DMS79 (cell line): ENCODE measurements at places on chromosomes 3 and 15.
A peak's percentile ranks its signal among the peaks of the same experiment; 100 is the strongest.

DNA sequence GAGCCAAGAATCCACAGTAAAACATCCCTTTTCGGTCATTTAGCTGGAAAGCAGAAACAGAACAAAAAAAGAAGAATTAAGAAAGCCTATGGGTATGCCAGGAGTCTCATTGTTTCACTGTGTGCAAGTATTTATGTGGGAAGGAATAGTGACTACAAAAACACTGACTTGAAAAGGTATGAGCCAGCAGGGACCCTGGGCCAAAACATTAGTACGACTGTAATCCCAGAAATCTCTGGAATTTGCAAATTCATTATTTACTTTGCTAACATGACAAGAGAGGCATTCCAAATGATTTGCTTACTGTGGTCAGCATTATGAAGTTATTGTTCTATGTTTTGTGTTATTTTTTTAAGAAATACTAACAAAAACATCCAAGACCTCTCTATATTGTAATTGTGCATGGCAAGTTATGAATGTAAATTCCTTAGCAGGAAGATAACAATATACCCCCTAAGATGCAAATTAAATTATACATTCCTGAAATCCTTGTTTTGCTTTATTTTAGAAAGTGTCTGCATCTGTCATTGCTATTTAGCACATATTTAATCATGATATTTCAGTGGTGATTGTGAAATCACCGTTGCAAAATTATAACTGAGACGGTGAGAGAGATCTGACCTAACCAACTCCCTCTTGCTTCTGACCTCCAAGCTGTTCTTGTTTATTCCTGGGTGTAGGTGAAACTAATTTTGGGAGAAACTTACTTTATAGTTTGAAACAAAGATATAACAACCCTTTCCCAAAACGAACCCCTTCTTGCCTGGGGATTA lies 299.2 kb downstream of the ZPLD1 start:
- DNase-seq: no peak

GRCh38 chr15:63366451-63366850 lies 15.2 kb downstream of the CA12 start:
- DNase-seq: no peak

- no peak for DNase-seq
These were observed 76.1 kb upstream of the TPM1 start for GRCh38 chr15:62966294-62967078.

DNA sequence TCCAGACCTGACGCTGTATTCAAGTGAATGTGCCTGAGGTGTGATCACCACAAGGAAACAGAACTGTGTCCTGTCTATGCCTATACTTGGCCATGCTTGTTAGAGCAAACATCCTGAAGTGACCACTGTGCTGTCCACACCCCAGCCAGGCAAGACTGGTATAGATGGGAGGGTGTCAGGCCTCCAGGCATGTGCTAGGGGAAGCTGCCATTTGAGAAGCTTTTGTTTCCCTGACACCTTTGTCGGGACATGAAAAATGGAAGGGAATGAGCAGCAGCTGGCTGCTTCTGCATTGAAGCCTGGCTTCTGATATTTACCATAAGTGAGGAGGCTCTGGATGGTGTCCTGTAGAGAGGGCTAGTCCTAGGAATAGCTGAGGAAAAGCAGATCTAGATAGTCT lies 106.2 kb downstream of the CPNE4 start:
- DNase-seq: no peak

GRCh38 chr3:51966016-51966415 lies 1.2 kb downstream of the PCBP4 start:
- no peak for DNase-seq

DNA sequence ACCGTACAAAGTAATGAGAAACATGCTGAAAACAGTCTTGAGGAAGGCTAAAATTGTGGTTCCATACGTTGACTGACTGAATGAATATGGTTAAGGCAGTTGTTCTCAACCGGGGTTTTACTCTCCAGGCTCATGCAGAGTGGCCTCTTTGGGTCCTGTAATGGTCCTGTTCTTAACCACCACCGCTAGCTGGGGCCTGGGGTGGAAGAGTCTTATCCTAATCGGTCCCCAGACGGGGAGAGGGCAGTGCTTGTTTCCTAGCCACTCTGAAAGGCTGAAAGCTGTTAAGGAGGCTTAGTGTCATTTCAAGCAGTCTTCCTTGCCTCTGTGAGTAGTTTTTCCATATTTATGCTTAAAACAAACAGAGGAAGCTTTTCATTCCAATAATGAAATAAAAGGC lies 32.0 kb downstream of the SELENOT start:
- DNase-seq: no peak

DNA sequence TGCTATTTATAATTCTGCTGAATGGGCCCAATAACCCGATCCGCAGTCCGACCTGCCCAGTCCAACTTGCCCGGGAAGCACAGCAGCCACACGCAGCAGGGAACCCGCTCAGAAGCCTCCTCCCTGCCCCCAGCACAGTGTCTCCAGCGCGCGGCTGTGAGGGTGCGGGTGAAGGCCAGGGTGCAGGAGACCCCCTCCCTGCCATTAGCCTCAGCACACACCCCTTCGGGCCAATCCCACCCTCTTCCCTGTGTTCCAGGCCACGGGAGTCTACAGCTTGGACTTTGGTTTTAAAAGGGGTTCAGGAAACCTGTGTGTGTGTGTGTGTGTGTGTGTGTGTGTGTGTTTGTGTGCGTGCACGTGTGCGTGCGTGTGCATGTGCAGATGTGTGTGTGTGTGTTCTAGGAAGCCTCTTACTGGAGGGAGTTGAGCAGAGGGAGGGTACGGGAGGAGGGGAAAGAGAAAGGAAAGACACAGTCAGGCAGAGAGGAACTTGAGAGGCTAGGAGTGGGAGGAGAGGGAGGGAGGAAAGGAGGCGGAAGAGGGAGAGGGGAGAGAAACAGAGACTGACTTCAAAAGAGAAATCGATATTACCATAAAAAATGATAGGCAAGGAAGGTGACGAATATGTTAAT lies 34.2 kb downstream of the ATP2B2 start:
- peak; percentile 31 for DNase-seq

DNA sequence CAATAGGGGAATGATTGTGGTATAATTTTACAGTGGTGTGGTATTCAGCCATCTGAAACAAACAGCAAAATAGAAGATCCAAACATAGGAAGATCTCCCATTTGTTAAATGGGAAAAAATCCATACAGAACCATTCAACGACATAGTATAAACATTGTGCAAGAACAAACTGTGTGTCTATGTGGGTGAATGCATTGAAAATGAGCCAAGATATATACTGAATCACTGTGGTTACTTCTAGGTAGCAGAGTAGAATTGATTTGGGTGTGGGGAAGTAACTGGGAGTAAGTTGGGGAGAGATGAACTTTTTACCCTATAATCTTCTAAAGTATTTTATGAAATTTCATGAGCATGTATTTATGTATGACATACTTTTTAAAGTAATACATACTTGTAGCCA lies 123.1 kb upstream of the UMPS start:
- DNase-seq: no peak

GRCh38 chr3:71629711-71630110 lies 46.2 kb upstream of the FOXP1 start:
- no peak for DNase-seq

- DNase-seq: no peak
These were observed 122.9 kb upstream of the PTPRG start for GRCh38 chr3:61438253-61439121.

- DNase-seq: no peak
These were observed 28.9 kb downstream of the TPM1 start for GRCh38 chr15:63071288-63071909.

- no peak for DNase-seq
These were observed 69.6 kb upstream of the STRIT1 start for GRCh38 chr3:155362808-155363689.
